ENCODE measurements at places on chromosomes 7 and 10.
A peak's percentile ranks its signal among the peaks of the same experiment; 100 is the strongest.

DNA sequence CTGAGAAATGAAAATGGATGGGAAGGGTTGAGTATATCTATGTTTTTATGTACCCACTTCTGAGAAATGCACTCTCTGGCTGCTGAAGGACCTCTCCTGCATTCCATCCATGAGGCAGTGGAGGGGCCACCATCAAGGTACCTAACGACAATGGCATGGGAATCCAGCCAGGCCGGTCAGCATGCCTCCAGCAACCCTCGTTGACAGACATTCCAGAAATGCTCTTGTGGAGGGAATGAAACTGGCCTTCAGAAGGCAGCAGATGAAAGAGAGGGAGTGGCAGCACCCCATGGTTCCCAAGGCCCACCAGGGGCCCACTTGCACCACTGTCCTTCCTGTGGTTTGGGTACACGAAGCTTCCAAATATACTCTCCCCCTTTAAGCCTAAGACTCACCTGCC, 269.0 kb downstream of the ARHGAP12 start:
- DNase-seq, result no peak

- no peak for DNase-seq
Observed at GRCh38 chr10:106619346-106619745, 545.2 kb downstream of the SORCS1 start.

DNA sequence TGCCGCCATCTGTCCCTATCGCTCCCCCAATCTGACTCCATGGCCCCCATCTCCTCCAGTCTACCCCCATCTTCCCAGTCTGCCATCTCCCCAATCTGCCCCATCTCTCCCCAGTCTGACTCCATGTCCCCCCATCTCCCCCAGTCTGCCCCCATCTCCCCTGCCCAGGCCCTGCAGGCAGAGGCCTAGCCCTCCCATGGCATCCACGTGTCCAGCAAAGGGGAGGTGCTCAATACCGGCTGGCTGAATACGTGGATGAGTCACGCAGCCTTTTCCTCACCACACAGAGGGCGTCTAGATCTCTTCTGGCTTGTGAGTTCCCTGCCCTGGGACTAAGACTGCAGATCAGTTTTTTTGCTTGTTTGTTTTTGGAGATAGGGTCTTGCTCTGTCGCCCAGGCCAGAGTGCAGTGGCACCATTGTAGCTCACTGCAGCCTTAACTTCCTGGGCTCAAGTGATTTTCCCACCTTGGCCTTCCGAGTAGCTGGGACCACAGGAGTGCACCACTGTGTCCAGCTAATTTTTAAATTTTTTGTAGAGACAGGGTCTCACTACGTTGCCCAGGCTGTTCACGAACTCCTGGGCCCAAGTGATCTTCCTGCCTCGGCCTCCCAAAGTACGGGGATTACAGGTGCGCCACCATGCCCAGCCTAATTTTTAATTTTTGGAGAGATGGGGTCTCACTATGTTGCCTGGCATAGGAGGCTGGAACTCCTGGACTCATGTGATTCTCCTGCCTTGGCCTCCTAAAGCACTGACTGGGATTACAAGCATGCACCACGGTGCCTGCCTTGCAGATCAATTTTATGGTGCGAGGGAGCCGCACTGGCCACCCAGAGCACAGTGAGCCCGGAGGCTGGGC, 15.3 kb upstream of the GPR146 start:
- DNase-seq, result peak; percentile 75

GRCh38 chr7:127819975-127820731, 168.2 kb downstream of the SND1 start:
- no peak for DNase-seq

- DNase-seq, result no peak
Observed at GRCh38 chr10:104591441-104591840, 49.6 kb upstream of the SORCS3 start.

- no peak for DNase-seq
Observed at GRCh38 chr10:46040004-46040403, 6.1 kb downstream of the MSMB start.

DNA sequence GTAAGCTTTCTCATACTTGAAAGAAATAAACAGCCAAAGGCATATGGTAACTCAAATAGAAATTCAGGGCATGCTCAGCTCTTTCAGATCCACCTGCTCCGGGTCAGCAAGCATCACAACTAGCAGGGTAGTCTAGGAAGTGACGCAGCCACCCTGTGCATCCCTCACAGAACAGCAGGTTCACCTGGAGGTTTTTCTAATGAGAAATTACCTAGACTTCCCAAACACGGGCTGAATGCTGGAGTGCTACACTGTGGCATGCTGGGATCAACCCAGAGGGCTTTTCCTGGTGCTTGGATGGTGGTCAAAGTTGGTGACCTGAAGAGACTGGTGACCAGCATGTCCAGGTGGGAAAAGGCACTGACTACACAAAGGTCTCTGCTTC, 66.8 kb upstream of the DNAJB6 start:
- DNase-seq, result no peak

- no peak for DNase-seq
Observed at GRCh38 chr10:48496831-48497779, 107.8 kb downstream of the ARHGAP22 start.

GRCh38 chr7:15015545-15016314, 113.2 kb upstream of the DGKB start:
- DNase-seq, result no peak

- DNase-seq, result no peak
Observed at GRCh38 chr10:6120691-6121090, 31.9 kb downstream of the RBM17 start.

DNA sequence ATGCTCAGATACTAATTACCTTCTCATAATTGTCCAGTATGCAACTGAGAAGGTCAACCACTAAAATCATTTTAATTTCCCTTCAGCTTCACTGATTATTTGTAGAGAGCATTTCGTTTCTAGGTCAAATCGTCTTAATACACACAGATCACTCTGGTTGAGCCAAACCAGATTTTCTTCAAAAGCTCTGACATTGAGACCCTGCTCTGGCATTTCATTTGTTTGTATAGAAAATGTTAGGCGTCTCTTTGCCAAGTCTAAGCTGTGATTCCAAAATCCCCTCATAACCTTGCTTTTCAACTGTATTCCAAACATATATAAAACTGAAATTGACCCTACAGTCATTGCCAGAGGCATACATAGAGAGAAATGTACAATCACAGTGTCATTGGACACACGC, 520.0 kb downstream of the CNTNAP2 start:
- DNase-seq, result no peak

GRCh38 chr7:129438839-129439651, 4.8 kb downstream of the STRIP2 start:
- DNase-seq, result peak; percentile 62
